ENCODE measurements at places on chromosomes 7 and 10.

DNA sequence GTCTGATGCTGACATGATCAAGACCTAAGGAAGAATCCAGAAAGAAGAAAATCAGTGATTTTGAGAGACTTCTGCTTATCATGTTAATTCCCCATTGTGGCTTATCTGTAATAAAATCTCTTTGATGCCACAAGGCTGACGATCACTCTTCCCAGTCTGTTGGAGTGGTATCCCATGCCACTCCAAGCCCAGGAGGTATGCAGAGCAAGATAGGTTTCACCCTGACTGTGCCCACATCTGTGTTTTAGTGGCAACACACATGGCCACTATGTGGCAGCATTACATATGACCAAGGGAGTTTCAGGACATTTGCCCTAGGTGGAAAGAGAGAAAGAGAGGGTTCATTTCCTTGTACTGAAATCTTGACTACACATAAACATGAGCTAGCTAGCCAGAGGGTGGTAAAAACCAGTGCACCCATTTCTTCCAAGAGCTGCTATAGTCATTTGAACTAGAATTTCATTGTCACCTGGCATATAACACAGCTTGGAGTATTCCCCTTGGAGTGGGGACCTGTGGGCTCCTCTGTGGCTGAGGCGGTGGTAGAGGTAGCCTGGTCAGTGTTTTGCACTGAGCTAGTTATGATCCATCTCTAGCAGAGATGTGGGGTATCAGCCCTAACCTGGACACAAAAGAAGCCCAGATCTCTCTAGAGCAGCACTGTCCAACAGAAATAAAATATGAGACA lies 20.8 kb downstream of the LAMB4 start:
- DNase-seq = no peak

- no peak for DNase-seq
These were observed 89.6 kb downstream of the CACNB2 start for GRCh38 chr10:18229826-18230225.

DNA sequence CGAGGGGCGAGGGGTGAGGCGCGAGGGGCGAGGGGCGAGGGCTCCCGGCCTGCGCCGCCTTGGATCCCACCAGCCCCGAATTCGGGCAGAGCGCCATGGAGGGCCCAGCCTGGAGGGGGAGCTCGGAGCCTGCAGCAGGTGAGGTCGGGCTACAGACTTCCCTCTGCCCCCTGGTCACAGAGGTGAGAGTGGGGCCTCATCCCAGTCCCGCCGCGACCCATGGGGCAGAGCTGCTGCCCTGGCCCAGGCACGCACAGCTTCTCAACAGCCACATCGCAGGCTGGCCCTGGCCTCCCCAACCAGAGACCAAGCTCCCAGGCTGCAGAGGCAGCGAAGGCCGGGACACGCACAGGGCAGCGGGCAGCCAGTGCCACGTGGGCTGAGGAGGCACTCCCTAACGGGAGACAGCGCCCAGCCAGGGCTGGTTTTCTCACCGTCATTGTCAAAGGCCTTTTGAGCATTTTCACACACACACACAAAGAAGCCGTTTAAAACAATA lies 191.8 kb downstream of the PTPRN2 start:
- DNase-seq = no peak

DNA sequence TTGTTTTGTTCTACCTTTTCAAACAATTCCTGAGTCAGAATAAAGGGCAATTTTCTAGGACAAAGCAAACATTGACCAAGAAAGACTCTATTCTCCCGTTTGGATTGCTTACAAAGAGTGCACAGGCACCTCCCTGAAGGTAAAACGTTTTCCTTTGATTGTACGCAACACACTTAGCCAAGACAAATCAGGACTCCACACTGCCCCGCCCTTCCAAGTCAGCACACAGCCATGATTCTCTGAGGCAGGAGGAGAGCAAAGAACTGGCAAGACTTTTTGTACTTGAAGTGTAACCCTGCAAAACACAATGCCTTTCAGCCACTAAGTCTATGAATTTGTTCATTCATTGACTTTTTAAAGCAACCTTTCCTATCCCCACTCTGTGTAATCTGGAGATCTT lies 85.0 kb upstream of the FAM180A start:
- no peak for DNase-seq

GRCh38 chr10:45470098-45471012 lies 96.3 kb downstream of the ALOX5 start:
- DNase-seq = peak; percentile 36

DNA sequence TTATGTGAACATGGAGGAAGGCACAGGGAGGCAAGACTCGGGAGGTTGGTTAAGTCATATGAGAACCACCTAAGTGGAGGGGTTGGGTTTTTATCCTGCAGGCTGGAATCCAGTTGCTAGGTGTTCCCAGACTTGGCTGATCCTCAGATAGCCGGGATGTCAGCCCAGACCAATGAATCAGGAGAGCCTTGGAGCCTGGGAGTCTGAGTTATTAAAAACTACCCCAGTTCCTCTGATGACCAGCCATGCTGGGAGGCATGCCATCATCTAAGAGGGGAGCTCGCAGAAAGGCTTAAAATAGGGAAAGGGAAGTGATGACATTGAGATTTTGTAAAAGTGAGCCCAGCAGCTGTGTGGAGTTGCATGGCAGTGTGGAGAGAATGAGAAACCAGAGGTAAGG lies 238.1 kb downstream of the ZNF248 start:
- no peak for DNase-seq

- no peak for DNase-seq
These were observed 171.9 kb upstream of the SP8 start for GRCh38 chr7:20958572-20958971.

DNA sequence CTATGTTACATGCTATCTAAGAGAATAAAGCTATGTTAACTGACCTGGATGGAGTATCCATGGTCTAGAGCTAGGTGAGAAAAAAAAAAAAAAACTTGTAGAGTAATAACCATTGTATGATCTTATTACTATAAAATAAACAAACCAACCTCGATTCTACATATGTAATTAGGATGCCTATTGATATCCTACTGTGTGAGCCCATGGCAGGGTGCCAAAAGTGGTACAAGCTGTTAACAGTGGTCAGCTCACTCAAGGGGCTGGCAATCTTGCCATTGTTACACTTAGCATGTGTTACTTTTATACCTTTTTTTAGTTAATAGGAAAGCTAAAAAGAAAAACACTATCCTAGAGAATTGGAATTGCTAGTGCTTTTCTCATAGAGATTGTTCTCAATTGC lies 13.5 kb upstream of the IL6 start:
- DNase-seq = no peak

DNA sequence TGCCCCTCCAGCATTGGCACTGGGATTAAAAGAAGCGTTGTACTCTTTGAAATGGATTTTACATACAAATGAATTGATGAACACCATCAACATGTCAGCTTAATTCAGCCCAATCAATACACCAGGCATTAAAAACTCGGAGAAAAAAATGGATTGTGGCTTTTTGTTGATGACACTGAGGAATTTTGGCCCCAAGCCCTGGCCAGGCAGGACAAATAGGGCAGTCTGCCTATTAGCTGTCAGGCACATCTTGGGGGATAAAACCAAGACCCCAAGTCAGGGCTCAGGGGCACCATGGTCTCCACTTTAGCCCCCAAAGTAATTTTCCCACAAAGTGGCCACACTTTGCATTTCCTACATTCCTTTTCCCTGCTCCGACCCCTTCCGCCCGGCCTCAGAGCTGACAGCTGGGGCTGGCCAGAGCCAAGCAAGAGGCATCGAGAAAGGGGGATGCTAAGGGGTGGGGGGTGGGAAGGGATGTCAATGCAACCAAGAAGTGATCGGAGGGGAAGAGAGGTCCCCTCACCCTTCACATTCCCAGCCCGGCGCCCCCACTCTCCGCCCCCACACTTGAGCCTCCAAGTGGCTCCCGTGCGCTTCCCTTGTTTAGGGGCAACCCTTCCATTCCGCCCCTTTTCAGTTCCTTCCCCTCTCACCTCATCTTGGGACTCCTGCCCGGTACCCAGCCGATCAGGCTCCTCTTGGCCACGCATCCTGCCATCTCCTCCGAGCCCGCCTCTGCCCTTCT lies 711 bp downstream of the HIP1 start:
- no peak for DNase-seq

- no peak for DNase-seq
These were observed 291.2 kb upstream of the MEOX2 start for GRCh38 chr7:15977663-15978062.

- DNase-seq = no peak
These were observed 579.2 kb upstream of the CELF2 start for GRCh38 chr10:10438335-10439100.

DNA sequence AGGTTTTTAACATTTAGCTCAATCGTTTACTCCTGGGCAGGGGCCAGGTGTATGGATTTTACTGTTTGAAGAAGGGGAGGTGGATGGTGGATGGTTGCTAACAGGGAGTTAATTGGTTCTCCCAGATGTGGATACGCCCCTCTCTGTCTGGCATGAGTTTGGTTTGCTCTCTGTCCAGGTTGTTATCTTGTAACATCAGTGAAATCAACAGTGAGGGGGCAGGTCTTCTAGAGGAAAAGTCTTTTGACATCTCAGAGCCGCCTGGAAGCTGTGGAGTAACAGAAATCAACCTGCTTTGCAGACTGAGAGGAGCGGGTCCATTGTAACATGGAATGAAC lies 243.4 kb downstream of the MGMT start:
- no peak for DNase-seq

DNA sequence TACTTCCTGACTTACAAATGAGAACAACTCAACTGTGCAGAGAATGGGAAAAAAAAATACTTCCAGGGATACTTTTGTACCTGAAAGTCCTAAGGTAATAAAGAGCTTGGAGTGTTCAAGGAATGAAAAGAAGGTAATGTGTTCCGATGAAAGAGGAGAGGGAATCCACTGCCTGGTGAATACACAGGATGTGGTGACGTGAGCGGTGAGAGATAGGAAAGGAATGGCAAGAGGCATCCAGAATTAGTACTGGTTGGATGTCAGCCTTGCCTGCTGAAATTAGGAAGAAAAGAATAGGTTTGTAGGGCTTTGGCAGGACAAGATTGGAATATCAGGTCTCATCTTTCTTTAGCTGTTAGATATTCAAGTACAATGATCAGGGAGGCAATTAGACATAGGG lies 347.7 kb downstream of the POM121L12 start:
- no peak for DNase-seq

GRCh38 chr7:22812353-22812752 lies 10.3 kb downstream of the TOMM7 start:
- no peak for DNase-seq

DNA sequence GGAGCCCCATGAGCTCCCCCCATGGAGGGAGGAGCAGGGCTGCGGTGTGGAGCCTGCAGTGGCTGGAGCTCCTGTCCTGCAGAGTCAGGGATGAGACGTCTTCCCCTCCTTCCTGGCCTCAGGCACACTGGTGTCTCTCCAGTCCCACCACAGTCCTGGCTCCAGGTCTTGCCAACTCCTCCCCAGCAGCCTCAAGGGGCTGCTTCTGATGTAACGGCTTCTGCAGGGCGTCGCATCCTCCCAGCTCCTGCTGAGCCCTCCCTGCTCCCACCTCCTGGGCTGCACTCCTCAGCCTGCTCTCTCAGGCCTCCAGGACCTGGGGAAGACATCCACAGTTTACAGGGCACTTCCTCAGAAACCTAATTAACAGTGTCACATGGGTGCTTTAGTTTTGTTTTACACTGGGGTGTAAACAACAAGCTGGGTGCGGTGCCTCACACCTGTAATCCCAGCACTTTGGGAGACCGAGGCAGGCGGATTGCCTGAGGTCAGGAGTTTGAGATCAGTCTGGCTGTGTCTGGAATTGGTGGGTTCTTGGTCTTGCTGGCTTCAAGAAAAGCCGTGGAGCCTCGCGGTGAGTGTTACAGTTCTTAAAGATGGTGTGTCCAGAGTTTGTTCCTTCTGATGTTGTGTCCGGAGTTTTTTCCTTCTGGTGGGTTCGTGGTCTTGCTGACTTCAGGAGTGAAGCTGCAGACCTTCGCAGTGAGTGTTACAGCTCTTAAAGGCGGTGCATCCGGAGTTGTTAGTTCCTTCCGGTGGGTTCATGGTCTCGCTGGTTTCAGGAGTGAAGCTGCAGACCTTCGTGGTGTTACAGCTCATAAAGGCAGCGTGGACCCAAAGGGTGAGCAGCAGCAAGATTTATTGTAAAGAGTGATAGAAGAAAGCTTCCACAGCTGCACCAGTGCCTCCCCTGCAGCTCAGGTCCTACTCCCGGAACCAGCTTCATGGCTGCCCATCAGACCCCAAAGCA lies 95.0 kb downstream of the PAXIP1 start:
- DNase-seq = no peak

GRCh38 chr10:18216482-18216881 lies 76.3 kb downstream of the CACNB2 start:
- no peak for DNase-seq

DNA sequence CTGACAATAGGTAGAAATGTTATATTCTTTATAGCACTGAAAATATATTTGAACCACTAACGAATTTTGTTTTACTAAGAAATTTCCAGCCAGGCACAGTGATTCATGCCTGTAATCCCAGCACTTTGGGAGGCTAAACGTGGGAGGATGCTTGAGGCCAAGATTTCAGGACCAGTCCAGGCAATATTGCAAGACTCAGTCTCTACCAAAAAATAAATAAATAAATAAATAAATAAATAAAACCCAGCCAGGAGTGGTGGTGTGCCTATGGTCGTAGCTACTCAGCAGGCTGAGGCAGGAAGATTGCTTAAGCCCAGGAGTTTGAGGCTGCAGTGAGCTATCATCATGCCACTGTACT lies 39.8 kb downstream of the PIP4K2A start:
- DNase-seq = no peak

- DNase-seq = no peak
These were observed 134.6 kb downstream of the ZNF438 start for GRCh38 chr10:30897048-30897447.

DNA sequence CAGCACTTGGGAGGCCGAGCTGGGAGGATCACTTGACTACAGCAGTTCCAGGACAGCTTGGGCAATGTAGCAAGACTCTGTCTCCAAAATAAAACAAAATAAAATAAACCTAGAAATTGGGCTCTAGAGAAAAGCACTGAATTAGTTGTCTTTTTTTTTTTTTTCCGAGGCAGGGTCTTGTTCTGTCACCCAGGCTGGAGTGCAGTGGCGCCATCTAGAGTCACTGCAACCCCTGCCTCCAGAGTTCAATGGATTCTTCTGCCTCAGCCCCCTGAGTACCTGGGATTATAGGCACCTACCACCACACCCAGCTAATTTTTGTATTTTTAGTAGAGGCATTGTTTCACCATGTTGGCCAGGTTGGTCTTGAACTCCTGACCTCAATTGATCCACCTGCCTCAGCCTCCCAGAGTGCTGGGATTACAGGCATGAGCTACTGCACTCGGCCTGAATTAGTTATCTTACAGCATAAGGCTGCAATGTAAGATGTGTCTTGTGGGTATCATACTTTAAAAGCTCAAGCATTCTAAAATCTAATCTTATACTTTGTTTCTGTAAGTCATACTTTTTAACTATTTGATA lies 12.8 kb downstream of the MEIG1 start:
- no peak for DNase-seq

All from activated naive CD4-positive, alpha-beta T cell (primary cell).